Mucosa of gallbladder (tissue), 1 donor: ENCODE measurements at places on chromosomes 2 and 18. TPM values are rescaled to one million over a fixed set of nuclear protein-coding genes. Genes with fewer than 3 reads are reported as not detected.

GRCh38 chr2:68044099-68044498 is 18.7 kb downstream of the C1D start:
- DNase-seq = no peak

GRCh38 chr18:77857678-77858655 is 608.3 kb downstream of the GALR1 start:
- DNase-seq = no peak

- DNase-seq = no peak
These were observed 11.7 kb upstream of the ELAC1 start for GRCh38 chr18:50956116-50956515.

OTOS gene
- not detected for total RNA-seq

BMP10 gene
- not detected for total RNA-seq
